MM.1S (cell line): ENCODE measurements at places on chromosomes 11 and 22.

DNA sequence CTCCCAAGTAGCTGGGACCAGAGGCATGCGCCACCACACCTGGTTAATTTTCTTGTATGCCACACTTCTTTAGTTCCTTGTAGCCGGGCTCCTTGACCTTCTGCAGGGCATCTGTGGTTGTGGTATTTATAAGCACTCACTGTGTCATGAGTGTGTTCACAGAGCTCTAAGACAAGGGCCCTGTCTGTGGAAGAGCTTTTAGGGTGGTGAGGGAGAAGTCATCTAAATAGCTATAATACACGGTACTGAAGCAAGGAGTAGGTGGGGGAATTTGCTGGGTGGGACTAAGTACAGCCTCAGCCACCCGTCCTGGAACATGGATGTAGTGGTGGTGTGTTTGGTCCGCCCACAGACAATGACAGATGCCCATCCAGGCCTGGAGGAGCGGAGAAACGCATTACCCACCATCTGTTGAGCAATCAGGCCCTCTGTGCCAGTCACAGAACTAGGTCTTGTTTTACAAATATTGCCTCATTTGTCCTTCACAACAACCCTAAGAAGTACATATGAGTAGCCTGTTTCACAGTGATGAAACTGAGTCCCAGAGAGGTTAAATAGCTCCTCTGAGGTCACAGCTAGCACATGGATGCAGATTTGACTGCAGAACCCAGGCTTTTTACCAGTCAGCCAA is 10.1 kb downstream of the ACO2 start:
- no peaks in the 10 kb centered on the region for H3K36me3 ChIP-seq
- no peak overlapping the region for H3K27ac ChIP-seq
- no peaks in the 10 kb centered on the region for H3K4me1 ChIP-seq
- no peak overlapping the region for H3K4me3 ChIP-seq
- no peaks in the 10 kb centered on the region for H3K27me3 ChIP-seq
- DNase-seq: no peak

DNA sequence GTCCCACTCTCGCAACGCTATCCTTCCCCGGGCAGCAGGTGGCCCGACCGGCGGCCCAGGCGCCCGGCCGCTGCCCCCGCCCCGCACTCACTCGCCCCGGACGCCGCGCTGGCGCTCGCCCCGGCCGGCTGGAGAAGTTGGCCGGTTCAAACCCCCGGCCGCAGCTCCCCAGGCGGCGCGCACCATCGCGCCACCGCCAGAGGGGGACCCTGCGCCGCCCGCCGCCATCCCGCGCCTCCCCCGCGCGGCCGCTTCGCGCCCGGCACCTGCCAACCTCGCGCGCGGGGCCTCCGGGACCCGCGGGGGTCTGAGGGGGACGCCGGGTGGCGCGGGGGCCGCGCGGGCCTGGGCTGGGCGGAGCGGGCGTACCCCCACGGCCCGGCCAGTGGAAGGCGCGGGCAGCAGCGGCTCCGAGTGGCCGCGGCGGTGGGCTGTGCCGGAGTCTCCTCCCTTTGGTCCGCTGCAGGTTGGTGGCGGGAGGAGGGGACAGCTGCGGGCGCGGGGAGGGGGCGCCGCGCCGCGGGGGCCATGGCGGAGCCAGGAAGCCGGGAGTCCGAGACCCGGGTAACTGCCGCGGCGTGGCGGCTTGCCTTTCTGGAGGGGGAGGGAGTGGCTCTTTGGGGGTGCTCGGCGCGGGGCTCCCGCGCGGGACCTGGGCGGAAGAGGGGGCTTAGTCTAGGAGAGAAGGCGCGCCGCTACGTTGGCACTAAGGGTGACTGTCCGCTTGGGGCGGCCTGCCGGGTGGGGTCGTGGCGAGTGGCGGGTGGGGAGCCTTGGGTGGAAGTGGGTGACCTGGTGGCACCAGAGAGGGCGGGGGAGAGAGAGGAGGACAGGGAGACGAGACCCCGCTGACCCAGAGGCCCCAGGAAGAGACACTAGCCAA is at the start of the genes MPST and TST:
Gene MPST (plus strand): TSS at position 434 of the 883 bp plus-strand sequence. CDS start 95 bp downstream, at position 529.
Gene TST (minus strand): TSS at position 139 of the 883 bp plus-strand sequence. CDS start 715 bp downstream, outside the sequence.
- peak within 1 kb of the TSS; percentile 95 for H3K4me3 ChIP-seq
- H3K27me3 ChIP-seq: no peaks in the 10 kb centered on the region
- DNase-seq: peak; percentile 59
- no peaks in the 10 kb centered on the region for H3K36me3 ChIP-seq
- H3K27ac ChIP-seq: no peak within 1 kb of the TSS
- no peaks in the 10 kb centered on the region for H3K4me1 ChIP-seq

DNA sequence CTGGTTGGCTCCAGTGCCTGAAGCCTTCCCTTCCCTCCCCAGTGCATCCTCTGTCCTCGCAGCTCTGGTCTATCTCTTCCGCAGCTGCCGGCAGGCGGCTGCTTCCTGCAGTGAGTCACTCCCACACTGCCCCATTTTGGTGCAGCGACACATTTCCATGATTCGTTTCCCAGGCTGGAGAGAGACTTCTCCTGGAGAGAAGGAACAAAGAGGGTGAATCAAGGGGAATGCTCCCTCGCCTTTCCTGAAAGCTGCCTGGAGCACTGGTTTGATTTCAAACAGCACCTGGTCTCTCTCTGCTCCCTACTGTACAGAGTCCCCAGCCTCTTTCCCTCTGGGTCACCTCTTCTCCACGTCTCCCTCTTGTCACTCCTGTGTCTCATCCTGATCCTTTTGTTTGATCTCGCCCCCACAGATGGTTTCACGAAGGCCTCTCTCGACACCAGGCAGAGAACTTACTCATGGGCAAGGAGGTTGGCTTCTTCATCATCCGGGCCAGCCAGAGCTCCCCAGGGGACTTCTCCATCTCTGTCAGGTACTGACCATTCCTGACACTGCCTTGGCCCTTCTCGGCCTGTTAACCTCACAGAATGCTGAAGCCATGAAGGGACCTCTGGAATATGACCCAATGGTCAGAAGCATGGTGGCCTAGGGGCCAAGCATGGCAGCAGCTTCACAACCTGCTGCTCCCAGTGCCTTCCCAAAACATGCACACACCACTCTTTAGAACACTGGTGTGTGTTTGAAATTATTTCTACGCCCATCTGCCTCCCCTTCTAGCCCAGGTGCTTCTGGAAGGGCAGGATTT is at the start of gene TMA7B:
Gene TMA7B (plus strand): TSS at position 758 of the 808 bp plus-strand sequence. CDS start 3,978 bp downstream, outside the sequence.
- H3K36me3 ChIP-seq: no peaks in the 10 kb centered on the region
- H3K4me1 ChIP-seq: peaks cover 33% of the 10 kb centered on the region
- H3K27ac ChIP-seq: peak within 1 kb of the TSS; percentile 66; the same call in 1 of the 2 replicates
- no peak within 1 kb of the TSS for H3K4me3 ChIP-seq

DNA sequence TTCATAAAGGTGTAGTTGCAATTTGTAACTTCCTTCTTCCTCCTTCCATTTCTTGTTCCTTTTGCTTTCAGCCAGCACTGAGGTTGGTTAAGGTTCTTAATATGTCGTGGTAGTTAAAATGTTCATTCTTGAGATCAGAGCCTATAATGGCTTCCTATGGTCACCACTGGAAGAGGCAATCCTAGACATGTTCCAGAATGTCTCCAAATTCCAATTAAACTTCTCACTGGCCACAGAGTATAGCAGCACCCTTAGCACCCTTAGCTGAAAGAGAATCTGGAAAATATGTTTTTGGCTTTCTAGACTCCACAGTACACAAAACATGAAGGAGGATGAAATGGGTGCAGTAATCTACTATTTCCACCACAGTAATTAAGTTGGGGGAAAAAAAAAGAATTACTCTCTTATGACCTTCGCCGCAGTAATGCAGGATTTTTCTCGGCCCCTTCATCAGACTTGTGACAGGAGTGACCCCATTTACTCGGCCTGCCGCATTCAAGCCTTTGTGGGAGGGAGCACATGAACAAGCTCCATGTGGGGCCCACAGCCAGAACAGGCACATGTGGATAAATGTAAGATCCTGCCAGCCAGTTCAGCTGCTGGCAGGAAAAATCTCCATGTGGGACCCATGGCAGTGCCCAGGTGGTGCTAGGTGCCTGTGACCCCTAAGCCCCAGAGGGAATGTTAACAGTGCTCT is 348.8 kb upstream of the ARHGAP42 start:
- H3K27me3 ChIP-seq: no peaks in the 10 kb centered on the region
- H3K4me3 ChIP-seq: no peak overlapping the region
- no peaks in the 10 kb centered on the region for H3K36me3 ChIP-seq
- DNase-seq: no peak
- H3K4me1 ChIP-seq: no peaks in the 10 kb centered on the region
- H3K27ac ChIP-seq: no peak overlapping the region
